NK-92 treated with Interleukin-12 subunit alpha and Interleukin-12 subunit beta, amount 100 ng/mL, for 24 hours (cell line): ENCODE measurements at places on chromosomes 6 and 20.

DNA sequence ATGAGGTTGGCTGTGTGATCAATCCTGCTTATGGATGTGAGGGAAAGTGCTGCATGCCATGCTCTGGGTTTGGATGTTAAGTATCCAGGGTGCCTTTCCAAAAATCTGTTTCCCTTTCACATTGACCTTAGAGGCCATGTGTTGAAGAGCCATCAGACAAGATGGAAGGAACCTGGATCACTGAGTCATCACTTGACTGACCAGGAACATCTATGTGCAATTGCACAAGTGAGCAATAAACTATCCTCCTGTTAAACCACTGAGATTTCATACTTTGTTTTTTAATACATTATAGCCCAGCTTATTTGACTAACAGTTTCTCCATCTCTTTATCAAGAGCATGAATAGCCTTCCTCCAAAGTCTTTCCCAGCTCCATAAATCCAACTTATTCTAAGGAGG, 17.8 kb upstream of the TMEM14A start:
- no peak for DNase-seq

DNA sequence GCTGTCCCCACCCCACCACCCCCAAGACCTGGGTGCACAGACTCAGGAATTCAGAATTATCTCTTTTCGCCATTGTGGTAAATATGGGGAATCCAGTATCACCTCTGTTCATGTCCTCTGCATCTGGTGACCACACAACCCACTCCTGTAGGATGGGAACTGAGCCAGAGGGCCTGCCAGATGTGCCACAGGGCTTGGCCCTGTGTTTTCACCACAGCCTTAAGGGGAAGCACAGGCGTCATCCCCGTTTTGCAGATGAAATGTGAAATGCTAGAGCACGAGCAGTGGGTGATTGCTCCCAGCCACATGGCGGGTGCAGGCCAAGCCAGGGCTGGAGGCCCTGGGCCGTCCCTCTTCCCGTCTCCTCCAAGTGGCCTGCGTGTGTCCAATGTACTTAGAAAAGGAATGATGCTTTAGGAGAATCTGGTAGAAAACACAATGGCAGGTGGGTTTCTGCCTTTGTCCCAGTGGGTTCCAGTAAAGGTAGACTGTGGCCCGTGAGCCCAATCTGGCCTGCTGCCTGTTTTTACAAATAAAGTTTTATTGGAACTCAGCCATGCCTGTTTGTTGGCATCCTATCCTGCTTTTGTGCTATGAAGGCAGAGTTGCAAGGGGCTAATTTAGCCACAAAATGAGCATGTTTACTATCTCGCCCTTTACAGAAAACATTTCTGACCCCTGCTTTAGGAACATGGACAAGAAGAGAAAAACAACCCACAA, 309.2 kb downstream of the CDH4 start:
- no peak for DNase-seq

DNA sequence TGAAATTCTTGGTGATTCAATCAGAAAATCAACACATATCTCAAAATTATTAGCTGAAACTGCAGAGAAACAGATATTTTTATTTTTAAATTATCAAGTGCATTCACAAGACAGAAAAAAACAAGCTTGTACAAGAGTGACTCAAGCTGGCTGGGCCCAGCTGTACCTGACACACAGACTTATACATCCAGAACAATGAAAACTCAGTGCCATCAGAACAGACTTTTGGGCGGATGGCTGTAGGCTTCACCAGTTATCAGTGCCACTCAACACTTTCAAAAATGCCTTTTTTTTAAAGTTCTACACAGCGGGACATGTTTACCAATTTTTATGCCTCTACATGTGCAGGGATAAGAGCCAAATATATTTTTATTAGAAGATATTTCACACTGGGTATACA, 102.8 kb downstream of the MYB start:
- no peak for DNase-seq

DNA sequence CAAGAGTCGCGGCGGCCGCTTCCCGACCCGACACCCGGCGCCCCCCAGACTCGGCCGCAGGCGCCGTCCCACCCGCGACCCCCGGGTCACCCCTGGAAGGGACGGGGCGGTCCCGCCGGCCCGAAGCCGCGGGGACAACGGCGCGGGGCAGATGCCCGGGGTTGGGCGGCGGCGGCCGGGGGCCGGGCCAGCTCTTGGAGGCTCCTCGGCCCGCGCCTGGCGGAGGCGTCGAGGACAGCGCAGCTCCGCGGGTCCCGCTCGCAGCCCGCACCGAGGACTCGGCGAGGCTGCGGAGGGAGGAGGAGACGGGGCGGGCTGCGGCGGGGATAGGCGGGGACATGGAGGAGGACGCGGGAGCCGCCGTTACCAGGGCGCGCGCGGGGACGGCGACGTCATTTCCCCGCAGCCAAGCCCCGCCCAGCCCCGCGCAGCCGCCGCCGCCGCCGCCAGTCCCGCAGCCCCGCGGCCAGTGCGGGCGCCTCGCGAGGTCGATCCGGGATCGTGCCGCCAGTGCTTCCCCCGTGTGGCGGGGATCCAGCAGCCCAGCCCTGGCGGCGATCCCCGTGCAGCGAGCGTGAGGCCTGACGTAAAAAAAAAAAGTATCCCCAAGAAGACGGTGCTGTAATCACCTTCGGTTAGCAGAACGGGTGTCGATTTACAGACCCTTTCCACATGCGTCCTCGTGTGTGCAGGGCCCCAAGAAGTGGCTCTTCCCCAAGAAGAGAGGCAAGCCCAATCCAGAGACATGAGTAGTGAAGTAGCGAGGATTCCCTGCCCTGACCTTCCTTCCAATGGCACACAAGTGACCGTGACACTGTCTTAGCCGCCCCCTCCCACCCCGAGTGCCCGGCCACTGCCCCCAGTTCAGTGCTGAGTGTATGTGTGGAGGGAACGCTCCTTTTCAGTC, at the start of gene FAM184A:
Gene FAM184A (minus strand): TSS at position 289 of the 907 bp plus-strand sequence. CDS start 365 bp downstream, outside the sequence.
- DNase-seq, result no peak

DNA sequence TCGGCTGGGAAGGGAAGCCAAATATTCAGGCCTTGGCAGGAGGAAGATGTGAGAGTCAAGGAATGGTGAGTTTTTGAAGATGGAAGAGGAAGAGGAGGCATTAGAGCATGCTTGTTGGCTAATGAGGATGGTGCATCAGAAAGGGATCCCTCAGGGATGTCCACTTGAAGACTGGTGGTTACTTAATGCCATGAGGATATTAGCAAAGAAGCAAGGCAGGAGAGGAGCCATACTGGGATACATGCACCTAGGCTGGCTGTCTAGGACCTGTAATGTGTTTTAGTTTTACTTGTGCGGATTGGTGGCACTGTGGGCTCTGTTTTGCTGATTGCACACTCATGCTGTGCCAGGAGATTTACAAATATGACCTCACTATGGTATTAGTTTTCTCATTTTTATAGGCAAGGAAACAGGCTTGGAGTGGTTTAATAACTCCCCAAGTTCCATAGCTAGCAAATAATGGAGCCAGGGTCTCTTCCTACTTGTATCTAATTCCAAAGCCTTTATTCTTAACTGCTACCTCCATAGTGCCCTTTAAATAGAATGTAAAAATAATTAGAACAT, 37.8 kb downstream of the NCOA7 start:
- DNase-seq, result no peak

DNA sequence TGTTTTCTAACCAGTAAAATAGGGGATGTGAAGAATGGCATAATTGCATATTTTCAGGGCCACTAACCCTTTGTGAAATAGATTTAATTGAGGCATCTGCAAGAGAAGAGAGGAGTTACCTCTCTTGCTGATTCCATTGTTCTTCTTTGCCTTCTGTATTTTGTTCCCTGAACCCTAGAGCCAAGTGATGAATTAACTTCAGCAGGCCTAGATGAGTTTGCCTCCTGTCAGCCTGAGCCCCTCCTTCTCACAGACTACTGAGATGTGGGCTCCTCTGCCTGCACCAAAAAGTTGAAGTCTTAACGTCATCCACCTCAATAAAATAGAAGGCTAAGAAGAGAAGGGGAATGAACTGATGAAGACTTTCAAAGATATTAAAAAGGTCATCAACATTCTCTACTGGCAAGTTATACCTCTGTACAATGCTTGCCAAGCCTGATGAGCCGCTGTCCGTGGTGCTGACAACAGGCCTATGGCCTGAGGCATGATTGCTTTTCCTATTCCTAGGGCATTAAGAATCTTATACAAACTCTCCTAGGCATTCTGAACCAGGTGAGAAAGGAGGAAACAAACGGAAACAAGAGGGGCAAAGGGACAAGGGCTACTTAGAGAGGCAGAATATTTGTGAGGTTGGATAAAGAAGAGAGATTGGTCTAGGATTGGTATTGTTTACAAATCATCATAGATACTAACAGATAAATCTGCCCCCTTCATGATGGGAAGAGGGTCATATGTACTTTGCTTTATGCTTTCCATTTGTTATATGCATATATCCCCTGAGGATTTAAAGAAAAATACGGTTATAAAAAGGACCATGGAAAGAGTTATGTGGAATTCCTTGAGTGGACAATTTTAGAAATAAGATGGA, 46.8 kb downstream of the CD24 start:
- no peak for DNase-seq

GRCh38 chr6:37522836-37523235, 23.1 kb upstream of the CCDC167 start:
- no peak for DNase-seq

DNA sequence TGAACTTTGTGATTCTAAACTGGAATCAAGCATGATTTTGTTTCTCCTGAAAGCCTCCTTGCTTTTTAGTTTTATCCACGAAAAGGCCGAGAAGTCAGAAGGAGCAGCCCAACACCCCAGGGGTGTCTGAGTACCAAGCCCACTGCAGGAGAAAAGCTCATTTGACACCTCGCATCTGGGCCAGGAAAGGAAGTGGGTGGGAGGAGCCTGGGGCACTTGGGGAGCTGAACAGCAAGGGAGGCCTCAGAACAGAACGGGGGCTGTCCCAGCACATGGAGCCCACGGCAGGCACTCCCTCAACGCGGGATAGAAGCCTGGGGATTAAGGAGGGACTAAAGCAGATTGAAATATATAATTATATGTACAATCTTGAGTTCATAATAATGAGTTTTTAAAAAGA, 6.6 kb downstream of the KIF25 start:
- no peak for DNase-seq

GRCh38 chr6:53353624-53354023, 4.9 kb upstream of the ELOVL5 start:
- no peak for DNase-seq

DNA sequence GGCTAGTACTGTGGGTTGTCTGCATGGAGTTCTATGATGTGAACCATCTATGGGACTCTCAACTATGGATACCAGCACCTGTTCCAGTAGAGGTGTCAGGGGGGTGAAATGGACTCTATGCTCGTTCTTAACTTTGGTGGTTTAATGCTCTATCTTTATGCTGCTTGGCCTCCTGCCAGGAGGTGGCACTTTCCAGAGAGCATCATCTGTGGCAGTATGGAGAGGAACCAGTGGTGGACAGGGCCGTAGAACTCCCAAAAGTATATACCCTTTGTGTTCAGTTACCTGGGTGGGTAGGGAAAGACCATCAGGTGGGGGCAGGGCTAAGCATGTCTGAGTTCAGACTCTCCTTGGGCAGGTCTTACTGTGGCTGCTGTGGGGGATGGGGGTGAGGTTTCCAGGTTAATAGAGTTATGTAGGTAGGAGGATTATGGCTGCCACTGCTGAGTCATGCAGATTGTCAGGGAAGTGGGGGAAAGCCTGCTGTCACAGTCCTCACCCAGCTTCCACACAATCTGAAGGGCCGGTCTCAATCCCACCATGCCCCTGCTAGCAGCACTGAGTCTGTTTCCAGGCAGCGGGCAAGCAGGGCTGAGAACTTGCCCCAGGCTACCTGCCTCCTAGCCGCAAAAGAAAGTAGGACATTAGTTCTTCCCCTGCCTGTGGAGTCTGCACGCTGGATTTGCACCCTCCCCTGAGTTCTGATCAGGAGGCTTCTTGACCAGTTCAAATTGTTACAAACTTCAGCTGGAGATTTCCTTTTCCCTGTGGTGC, 284.0 kb downstream of the KCNQ5 start:
- DNase-seq, result no peak

DNA sequence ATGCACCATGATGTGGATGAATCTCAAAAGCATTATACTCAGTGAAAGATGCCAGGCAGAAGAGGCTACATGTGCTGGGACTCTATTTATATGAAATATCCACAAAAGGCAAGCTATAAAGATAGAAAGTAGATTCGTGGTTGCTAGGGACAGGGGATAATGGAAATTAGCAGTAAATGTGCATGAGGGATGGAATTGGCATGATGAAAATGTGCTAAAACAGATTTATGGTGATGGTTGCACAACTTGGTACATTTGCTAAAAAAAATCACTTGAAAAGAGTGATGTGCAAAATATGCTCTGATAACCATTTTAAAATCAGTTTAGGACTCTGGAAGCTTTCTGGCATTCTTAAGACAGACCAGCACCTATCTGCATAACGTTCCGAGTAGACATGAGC, 61.6 kb downstream of the ALDH8A1 start:
- no peak for DNase-seq

DNA sequence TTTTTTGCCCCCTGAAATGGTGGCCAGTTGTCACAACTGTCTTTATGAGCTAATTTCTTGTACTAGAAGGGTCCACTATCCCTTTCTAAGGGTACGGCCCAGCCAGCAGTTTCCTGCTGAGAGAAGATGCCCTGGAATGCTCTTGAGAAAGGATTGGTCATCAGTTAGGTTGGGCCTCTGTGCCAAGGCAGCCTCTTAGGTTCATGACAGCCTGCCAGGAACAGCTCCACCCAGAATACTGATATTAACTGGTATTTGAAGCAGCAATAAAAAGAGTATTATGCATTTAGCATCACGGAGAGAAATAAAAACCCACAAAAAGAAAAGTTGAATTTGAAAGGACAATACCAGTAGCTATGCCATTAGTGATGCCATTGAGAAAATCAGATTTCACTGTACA, 9.0 kb upstream of the HINT3 start:
- DNase-seq, result no peak

GRCh38 chr6:147244832-147245231, 40.6 kb downstream of the STXBP5 start:
- no peak for DNase-seq

DNA sequence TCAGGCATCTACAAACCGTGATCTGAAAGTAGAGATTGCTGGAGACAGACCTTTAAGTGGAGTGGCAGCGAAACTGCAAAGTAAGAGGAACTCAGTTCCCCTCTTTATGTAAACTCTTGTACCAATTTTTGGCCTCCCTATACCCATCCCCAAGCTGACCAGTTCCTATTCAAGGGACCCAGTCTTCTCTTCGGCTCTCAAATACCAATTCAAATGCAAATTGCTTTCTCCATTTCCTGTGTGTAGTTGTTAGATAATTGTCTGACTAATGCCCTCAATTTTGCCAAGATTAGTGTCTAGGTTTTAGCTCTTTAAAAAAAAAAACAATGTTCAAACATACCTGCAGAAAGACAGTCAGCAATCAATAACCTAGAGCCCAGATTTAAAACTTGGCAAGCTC, 150.9 kb downstream of the EYA4 start:
- no peak for DNase-seq
